ENCODE measurements at places on chromosomes 13 and 19. TPM values are rescaled to one million over a fixed set of nuclear protein-coding genes. Genes with fewer than 3 reads are reported as not detected.

- no peak overlapping the region for H3K4me3 ChIP-seq
- H3K27me3 ChIP-seq: peaks cover 2% of the 10 kb centered on the region
- H3K4me1 ChIP-seq: no peaks in the 10 kb centered on the region
- H3K36me3 ChIP-seq: no peaks in the 10 kb centered on the region
Measured at GRCh38 chr13:27000686-27001085, 170.9 kb downstream of the USP12 start.

DNA sequence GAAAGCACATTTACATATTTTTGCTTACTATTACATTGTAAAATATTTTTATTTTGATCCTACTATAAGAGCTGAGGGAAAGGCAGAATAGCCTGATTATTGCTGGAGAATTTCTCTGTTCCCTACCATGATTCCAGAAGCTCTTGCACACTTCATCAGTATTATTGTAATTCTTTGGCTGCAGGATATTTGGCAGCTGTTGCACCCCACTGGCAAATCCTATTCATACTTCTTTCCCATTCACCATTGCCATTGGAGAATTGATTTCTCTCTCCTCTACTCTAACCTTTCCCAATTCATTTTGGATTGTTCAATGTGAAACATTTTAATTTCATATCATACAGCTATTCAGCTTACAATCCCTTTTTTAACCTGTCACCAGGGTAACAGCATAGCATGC lies 238.0 kb downstream of the GGACT start:
- no peak for DNase-seq
- H3K27me3 ChIP-seq: no peaks in the 10 kb centered on the region
- H3K4me3 ChIP-seq: no peak overlapping the region
- no peaks in the 10 kb centered on the region for H3K4me1 ChIP-seq

GRCh38 chr13:105083992-105084391 lies 1451.5 kb downstream of the EFNB2 start:
- DNase-seq: no peak
- H3K4me1 ChIP-seq: no peaks in the 10 kb centered on the region
- H3K36me3 ChIP-seq: no peaks in the 10 kb centered on the region
- no peak overlapping the region for H3K27ac ChIP-seq
- H3K27me3 ChIP-seq: no peaks in the 10 kb centered on the region

The PRSS57 gene
- total RNA-seq: not detected

DNA sequence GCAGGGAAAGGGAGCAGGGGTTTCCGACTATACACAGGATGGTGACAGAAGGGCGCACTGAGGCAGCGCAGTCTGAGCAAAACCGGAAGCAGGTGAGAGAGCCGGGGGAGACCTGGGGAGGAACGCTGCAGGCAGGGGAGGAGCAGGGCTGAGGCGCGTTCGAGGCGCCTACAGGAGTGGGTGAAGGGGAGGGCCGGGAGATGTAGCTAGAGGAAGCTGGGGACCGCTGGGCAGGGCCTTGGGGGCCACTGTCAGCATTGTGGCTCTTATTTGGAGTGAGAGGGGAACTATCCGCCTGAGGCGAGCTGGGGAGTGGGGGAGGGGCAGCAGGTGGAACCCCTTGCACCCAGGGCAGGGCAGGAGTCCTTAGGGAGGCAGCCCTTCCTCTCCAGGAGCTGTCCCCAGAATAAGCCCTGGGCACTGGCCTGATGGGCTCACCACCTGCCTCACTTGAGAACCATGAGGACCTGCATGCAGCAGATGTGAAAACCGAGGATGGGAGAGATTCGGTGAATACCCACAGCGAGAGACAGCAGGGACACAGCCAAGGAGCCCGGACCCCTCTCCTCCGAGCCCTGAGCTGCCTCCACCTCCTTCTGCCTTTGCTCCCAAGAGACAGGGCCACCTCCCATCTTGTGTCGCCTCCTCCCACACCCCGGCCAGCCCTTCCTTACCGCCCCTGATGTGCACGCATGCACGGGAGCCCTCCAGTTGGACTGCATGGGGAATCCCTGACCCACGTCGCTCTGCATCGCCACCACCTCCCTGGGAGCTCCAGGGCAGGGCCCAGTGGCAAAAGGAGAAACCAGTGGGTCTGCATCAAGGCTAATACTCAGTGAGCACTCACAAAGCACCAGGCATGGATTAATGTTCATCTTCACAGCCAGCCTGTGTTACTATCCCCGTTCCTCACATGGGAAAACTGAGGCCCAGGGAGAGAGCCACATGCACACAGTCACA lies 10.3 kb downstream of the AKT2 start:
- DNase-seq: peak; percentile 42
- peak overlapping the region; percentile 21 for H3K27ac ChIP-seq
- peak overlapping the region; percentile 16 for H3K4me3 ChIP-seq
- H3K4me1 ChIP-seq: peaks cover 44% of the 10 kb centered on the region
- H3K36me3 ChIP-seq: no peaks in the 10 kb centered on the region

- peaks cover 74% of the 10 kb centered on the region for H3K36me3 ChIP-seq
- DNase-seq: no peak
- H3K4me3 ChIP-seq: no peak overlapping the region
- peaks cover 10% of the 10 kb centered on the region for H3K4me1 ChIP-seq
- H3K27ac ChIP-seq: no peak overlapping the region
Measured at GRCh38 chr19:42288881-42289555, 12.9 kb upstream of the PRR19 start.

- no peak for DNase-seq
- no peak overlapping the region for H3K27ac ChIP-seq
- H3K36me3 ChIP-seq: no peaks in the 10 kb centered on the region
- no peaks in the 10 kb centered on the region for H3K27me3 ChIP-seq
Measured at GRCh38 chr19:6572217-6572616, 18.7 kb downstream of the CD70 start.
